ENCODE measurements at places on chromosomes 13 and 19.

- H3K27me3 ChIP-seq, result no peaks in the 10 kb centered on the region
- no peak overlapping the region for H3K27ac ChIP-seq
- H3K4me1 ChIP-seq, result no peaks in the 10 kb centered on the region
- no peaks in the 10 kb centered on the region for H3K36me3 ChIP-seq
- DNase-seq, result no peak
- no peak overlapping the region for H3K4me3 ChIP-seq
These were observed 54.7 kb downstream of the SLC15A1 start for GRCh38 chr13:98697791-98698190.

DNA sequence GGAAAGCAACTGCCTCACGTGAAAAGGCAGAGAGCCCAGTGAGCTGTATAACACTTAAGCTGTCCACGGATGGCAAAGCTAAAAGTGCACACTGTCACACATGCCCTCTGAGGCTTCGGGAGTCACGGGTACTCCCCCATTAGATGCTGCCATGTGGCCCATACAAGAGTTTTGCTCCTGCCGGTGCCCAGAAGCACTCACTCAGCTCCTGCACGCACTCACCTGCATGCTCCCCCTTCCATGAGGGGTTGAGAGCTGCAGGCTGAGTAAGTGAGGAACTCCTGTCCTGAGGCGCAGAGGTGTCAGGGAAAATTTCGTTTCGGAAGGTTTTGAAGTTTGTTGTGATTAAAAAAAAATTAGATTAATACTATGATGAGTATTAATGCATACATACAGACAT, 939.2 kb upstream of the ATXN8OS start:
- H3K4me3 ChIP-seq, result no peak overlapping the region
- no peaks in the 10 kb centered on the region for H3K36me3 ChIP-seq
- no peaks in the 10 kb centered on the region for H3K27me3 ChIP-seq

- H3K4me3 ChIP-seq, result no peak overlapping the region
- H3K36me3 ChIP-seq, result no peaks in the 10 kb centered on the region
- peak; percentile 6 for DNase-seq
- peaks cover 7% of the 10 kb centered on the region for H3K27me3 ChIP-seq
These were observed 24.2 kb upstream of the C1QTNF9B start for GRCh38 chr13:23921451-23921888.

- no peak overlapping the region for H3K27ac ChIP-seq
- no peaks in the 10 kb centered on the region for H3K36me3 ChIP-seq
- no peak for DNase-seq
- H3K4me1 ChIP-seq, result no peaks in the 10 kb centered on the region
- H3K27me3 ChIP-seq, result peaks cover 92% of the 10 kb centered on the region
These were observed 34.2 kb downstream of the TSHZ3 start for GRCh38 chr19:31314849-31315629.

DNA sequence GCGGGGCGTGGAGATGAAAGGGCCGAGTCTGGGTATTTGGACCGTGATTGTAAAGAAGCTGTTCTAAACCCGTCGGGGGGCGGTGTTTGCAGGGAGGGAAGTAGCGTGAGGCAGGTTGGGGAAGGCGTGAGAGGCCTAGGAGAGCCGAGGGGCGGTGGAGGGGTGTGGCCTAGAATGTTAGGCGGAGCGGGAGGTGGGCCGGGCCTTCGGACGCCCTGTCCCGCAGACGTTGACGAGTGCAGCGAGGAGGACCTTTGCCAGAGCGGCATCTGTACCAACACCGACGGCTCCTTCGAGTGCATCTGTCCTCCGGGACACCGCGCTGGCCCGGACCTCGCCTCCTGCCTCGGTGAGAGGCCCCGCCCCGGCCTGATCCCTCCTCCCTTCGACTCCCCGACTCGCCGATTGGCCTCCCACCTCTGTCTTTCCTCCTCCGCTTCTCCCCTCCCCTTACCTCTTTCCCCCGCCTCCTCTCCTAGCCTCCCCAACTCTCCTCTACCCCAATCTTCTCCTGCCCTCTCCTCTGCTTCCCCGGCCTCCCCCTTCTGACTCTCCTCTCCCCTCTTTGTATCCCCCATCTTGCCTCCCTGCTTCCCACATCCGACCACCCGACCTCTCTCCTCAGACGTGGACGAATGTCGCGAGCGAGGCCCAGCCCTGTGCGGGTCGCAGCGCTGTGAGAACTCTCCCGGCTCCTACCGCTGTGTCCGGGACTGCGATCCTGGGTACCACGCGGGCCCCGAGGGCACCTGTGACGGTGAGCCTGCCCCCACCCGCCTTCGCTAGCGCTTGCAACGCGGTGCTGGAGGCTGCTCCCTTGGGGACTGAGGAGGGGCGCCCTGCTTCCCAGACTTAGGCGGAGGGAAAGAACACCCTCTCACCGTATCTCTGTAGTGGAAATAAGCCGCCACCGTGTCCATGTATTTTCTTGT, 12.8 kb downstream of the LTBP4 start:
- peak overlapping the region; percentile 70 for H3K27ac ChIP-seq
- peaks cover 4% of the 10 kb centered on the region for H3K36me3 ChIP-seq
- peak; percentile 82 for DNase-seq
- peak overlapping the region; percentile 86 for H3K4me3 ChIP-seq
- H3K27me3 ChIP-seq, result no peaks in the 10 kb centered on the region

DNA sequence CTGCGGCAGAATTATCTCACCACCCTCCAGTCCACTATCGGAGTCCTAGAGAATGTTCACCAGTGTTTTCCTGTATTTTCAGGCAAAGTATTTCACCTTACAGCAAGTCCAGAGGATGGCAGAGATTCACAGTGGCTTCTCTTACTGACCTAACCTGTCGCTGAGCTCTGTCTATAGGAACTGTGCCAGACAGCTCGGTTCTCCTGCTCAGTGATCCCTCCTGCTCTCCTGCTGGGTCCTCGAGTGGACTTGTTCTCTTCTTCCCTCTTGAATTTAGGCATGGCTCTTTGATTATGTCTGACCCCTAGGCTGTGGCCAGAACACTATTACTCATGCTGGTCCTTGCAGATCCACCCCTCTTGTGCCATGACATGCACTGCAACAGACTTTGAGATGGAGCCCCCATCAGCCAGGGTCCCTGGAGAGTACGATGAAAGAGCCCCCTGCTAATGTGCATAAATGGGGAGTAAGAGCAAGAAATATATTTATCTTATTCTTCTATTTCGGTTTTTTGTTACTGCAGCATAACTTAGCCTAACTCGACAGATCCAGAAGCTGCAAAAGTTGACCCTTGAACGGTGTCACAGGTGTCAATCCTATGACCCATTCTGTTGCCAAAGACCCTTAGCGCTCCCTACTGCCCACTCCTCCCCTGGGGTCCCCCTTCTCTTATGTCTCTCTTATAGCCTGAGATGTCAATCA, 439.4 kb downstream of the ZNF536 start:
- no peaks in the 10 kb centered on the region for H3K36me3 ChIP-seq
- H3K4me3 ChIP-seq, result no peak overlapping the region
- no peaks in the 10 kb centered on the region for H3K27me3 ChIP-seq
- DNase-seq, result no peak
- H3K4me1 ChIP-seq, result no peaks in the 10 kb centered on the region
- no peak overlapping the region for H3K27ac ChIP-seq

DNA sequence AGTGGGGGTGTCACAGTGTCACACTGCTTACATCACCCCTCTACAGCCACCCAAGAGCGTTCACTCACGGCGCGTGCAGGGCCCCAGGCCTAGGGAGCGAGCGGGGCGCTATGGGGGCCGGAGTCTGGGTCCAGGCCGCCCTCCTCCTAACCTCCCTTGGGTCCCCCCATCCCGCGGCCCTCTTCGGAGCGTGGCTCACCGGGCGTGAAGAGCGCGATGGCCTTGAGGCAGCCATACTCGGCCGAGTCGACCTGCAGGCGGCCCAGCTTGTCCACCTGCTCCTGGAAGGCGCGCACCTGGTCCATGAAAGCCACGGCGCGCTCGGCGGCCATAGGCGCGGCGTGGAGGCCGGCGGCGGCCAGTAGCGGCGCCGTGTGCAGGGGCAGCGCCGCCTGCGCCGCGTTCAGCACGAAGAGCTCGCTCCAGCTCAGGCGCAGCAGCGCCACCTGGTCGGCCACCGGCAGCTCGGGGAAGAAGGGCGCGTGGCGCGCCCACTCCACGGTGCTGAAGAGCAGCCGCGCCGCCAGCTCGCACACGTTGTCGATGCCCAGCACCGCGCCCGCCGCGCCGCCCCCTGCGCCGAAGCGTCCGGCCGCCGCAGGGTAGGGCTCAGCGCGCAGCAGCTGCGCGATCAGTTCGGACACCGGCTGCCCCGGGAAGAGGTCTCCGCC, 9.4 kb downstream of the OCEL1 start:
- no peak for DNase-seq
- H3K4me1 ChIP-seq, result peaks cover 7% of the 10 kb centered on the region
- no peaks in the 10 kb centered on the region for H3K27me3 ChIP-seq
- peak overlapping the region; percentile 40 for H3K4me3 ChIP-seq

DNA sequence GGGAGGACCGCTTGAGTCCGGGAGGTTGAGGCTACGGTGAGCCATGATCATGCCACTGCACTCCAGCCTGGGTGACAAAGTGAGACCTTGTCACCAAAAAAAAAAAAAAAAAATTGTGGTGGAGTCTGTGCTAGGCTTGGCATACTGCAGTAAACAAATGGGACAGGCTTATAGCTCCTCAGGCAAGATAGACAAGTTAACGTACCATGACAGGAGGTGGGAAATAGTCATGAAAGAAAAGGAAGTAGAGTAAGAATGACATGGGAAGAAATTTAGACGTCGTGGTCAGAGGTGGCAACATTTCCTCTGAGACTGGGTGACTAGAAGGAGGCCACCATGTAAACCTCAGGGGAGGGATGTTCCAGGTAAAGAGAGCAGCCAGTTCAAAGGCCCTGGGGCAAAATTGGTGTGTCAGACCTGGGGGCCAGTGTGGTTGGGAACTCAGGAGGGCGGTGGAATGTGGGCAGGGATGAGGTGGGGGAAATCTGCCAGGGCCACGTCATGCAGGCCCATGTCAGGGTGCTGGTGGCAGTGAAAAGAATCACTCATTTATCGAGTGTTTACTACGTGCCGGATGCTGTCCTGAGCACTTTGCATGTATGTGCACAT, 5.6 kb downstream of the SNRPA start:
- no peak overlapping the region for H3K27ac ChIP-seq
- no peaks in the 10 kb centered on the region for H3K27me3 ChIP-seq
- no peak for DNase-seq

DNA sequence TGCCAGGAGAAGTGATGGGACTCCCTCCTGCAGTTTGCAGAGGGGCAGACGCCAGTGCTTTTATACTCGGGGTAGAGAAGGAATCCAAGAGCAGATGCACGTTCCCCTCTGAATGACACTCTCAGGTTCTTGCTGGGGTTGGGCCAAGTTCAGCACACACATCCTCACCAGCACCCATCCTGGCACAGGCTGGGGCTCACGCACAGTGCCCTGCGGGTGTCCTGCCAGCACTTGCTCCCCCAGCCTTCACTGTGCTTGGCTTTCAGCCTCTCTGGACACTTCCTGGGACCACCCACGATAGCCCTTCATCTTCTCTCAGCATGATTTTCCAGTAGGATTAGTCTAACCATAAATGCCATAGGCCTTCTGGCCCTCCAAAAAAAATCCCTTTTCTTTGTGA, 158.6 kb downstream of the ZNF536 start:
- no peak overlapping the region for H3K4me3 ChIP-seq
- H3K27me3 ChIP-seq, result peaks cover 79% of the 10 kb centered on the region
- no peak overlapping the region for H3K27ac ChIP-seq
- H3K36me3 ChIP-seq, result no peaks in the 10 kb centered on the region

DNA sequence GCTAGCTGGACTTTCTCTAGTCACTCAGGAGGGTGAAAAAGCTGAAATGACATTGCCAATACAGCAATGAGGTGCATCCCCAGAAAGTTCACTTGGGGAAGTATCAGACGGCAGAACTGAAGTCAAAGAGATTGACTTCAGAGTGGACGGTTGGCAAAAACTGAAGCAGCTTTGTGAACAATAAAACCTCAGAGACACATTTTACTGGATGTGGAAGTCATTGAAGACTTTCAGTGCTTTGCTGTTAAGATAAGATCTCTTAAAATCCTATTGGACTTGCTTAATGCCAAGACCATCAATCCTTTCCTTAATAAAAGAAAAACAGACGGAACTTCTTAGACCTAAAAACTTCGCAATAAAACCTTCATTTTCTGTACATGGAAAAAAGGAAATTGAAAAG, 103.7 kb downstream of the ABCC4 start:
- no peaks in the 10 kb centered on the region for H3K4me1 ChIP-seq
- H3K4me3 ChIP-seq, result no peak overlapping the region

- DNase-seq, result no peak
- H3K4me1 ChIP-seq, result peaks cover 18% of the 10 kb centered on the region
- H3K27ac ChIP-seq, result peak overlapping the region; percentile 2
- no peaks in the 10 kb centered on the region for H3K27me3 ChIP-seq
- peaks cover 26% of the 10 kb centered on the region for H3K36me3 ChIP-seq
These were observed 808 bp downstream of the DNMT1 start for GRCh38 chr19:10193790-10194499.

DNA sequence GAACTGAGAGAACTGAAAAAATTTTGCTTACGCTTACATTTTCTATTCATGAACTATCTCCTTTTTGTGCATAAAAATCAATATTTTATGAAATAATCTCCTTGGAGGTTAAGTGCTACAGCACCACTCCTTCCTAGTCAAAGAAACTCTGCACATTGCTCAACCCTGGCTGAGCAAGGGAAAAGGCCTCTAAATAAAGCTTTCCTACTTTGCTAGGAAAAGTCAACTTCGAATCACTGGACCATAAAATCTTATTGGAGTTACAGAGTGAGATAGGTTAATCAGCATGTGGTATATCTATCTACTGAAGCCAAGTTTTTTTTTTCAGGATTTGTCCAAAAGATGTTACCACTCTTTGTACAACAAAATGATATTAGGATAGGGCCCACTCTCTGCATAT, 57.5 kb upstream of the HMGB1 start:
- H3K4me1 ChIP-seq, result no peaks in the 10 kb centered on the region
- no peaks in the 10 kb centered on the region for H3K36me3 ChIP-seq
- H3K27me3 ChIP-seq, result no peaks in the 10 kb centered on the region
- H3K27ac ChIP-seq, result no peak overlapping the region
- no peak overlapping the region for H3K4me3 ChIP-seq
- DNase-seq, result no peak

DNA sequence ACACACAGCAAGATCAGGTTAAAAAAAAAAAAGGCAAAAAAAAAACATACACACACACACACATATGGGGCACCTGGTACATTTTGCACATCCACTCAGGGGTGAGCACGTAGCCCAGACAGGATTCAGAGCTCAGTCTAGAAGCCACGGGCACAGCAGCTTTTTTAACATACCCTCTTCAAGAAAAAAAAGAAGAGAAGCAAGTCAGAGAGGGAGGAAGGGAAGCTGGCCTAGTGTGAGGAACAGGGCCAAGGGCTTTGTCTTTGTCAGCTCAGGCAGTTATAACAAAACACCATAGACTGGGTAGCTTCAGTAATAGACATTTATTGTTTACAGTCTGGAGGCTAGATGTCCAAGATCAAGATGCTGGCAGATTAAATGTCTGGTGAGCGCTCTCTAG, 2.3 kb upstream of the TPM4 start:
- DNase-seq, result no peak
- H3K4me3 ChIP-seq, result no peak overlapping the region
- H3K27me3 ChIP-seq, result no peaks in the 10 kb centered on the region
- H3K27ac ChIP-seq, result no peak overlapping the region

- H3K36me3 ChIP-seq, result peaks cover 21% of the 10 kb centered on the region
- H3K4me1 ChIP-seq, result peaks cover 48% of the 10 kb centered on the region
- DNase-seq, result peak; percentile 95
- peak overlapping the region; percentile 34 for H3K4me3 ChIP-seq
These were observed 38.0 kb downstream of the KCTD4 start for GRCh38 chr13:45162821-45163220.

GRCh38 chr19:10518444-10519361, 1.5 kb upstream of the S1PR5 start:
- no peak overlapping the region for H3K4me3 ChIP-seq
- peaks cover 28% of the 10 kb centered on the region for H3K4me1 ChIP-seq
- no peak overlapping the region for H3K27ac ChIP-seq
- H3K27me3 ChIP-seq, result peaks cover 4% of the 10 kb centered on the region
- no peak for DNase-seq
